H9 (cell line): ENCODE measurements at places on chromosomes 5 and 9.

GRCh38 chr5:179336871-179337795 is 8.1 kb downstream of the ADAMTS2 start:
- H3K4me1 ChIP-seq: no peaks in the 10 kb centered on the region; the same call in 1 of the 2 replicates
- no peak overlapping the region; the same call in 2 of the 3 replicates for H3K4me3 ChIP-seq
- no peak overlapping the region for H3K27ac ChIP-seq
- no peaks in the 10 kb centered on the region for H3K36me3 ChIP-seq

DNA sequence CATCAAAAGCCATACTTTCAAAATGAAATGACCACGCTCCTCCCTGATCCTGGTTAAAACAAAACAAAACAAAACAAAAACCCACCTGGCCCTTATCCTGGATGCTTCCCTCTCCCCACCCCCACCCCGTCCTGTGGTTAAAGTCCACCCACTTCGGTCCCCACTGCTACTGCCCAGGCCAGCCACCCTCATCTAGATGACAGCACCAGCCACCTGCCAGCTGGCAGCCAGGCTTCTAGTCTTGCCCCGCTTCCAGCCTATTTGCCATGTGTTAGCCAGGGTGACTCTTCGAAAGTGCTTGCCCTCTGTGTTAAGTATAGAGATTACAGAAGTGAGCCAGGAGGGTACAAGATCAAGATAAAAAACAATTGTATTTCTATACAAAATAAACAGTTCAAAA is 27.5 kb upstream of the NCS1 start:
- no peaks in the 10 kb centered on the region for H3K36me3 ChIP-seq
- H3K27me3 ChIP-seq: no peaks in the 10 kb centered on the region
- H3K4me1 ChIP-seq: peaks cover 6% of the 10 kb centered on the region; the same call in 1 of the 2 replicates

GRCh38 chr5:168307022-168307421 is 15.6 kb downstream of the WWC1 start:
- H3K4me1 ChIP-seq: peaks cover 1% of the 10 kb centered on the region; the same call in 1 of the 2 replicates
- DNase-seq: no peak
- H3K4me3 ChIP-seq: no peak overlapping the region
- H3K27me3 ChIP-seq: peaks cover 10% of the 10 kb centered on the region; the same call in 1 of the 2 replicates

DNA sequence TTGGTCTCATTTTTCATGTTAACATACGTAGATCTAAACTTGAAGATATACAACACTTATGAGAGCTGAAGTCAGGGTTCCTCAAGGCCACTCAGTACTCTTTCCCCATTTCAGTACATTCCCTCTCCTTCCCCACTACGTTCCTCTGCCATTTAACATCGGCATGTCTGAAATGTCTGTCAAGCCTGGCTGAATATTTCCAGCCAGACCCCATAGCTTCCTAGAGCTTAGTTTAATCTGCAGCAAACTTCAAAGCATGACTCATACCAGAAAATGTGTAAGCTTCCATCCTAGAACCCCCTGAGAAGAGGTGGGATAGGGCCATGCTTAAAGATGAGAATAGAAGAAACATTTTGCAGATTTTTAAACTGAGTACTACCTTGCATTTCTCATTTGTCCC is 6.2 kb downstream of the GZMA start:
- H3K36me3 ChIP-seq: no peaks in the 10 kb centered on the region
- no peaks in the 10 kb centered on the region for H3K27me3 ChIP-seq
- no peak for DNase-seq
- H3K27ac ChIP-seq: no peak overlapping the region

DNA sequence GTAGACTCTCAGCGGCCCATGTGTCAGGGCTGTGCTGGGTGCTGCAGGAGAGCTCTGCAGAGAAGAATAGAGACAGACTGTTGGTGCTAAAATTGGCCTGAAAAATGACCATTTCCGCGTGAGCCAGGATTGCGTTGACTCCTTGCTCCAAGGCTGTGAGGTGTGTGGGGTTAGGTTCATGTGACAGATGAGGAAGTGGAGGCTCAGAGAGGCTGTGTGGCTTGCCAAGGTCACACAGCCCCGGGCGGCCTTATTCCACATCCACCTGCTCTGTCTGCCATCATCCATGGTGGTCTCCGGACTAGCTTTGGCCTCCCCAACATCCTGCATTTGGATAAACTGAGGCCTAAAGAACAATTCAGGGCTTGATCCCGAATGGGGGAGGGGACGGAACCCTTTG is 15.2 kb downstream of the NEK6 start:
- DNase-seq: no peak
- H3K4me1 ChIP-seq: no peaks in the 10 kb centered on the region; the same call in 1 of the 2 replicates
- H3K4me3 ChIP-seq: no peak overlapping the region
- no peaks in the 10 kb centered on the region for H3K36me3 ChIP-seq
- H3K27ac ChIP-seq: no peak overlapping the region
- no peaks in the 10 kb centered on the region for H3K27me3 ChIP-seq

DNA sequence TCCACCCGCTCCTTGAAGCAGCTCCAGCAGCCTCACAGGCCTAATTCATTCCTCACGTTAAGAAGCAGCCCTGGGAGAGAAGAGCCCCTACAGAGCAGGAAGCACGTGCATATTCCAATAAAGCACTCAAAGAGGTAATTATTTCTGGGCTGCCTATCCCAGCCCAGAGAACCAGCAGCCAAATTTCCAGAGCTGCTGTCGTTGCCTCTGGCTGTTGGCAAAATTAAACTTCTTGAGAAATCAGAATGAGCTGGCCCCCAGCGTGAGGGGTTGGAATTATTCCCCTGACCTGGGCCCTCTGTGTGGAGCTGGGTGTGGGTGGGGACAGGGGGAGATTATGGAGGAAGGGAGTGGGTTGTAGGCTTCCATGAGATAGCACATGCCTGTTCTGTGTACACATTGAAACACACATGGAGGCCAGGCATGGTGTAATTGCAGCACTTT is 86.8 kb upstream of the HSPA9 start:
- H3K36me3 ChIP-seq: no peaks in the 10 kb centered on the region; the same call in 2 of the 3 replicates
- peaks cover 3% of the 10 kb centered on the region; the same call in 1 of the 2 replicates for H3K4me1 ChIP-seq
- no peak overlapping the region for H3K27ac ChIP-seq
- H3K27me3 ChIP-seq: no peaks in the 10 kb centered on the region

DNA sequence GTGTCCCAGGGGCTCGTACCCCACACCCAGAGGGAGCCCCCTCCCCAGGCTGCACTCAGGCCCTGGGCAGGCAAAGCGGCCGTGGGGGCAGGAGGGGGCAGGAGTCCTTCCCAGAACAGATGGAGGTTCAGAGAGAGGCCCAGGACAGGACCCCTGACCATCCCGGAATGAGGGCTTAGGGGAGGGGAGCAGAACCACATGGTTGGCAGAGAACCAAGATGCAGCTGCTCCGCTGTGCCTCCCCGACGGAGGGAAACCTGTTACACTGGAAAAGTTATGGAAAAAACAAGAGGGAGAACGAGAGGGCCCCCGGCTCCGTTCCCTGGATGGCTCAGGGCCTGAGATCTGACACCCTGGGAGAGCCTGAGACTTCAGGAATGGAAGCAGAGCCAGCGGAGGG is 22.7 kb downstream of the SLC12A7 start:
- no peaks in the 10 kb centered on the region for H3K4me1 ChIP-seq
- H3K27me3 ChIP-seq: no peaks in the 10 kb centered on the region
- no peak overlapping the region for H3K4me3 ChIP-seq
- H3K36me3 ChIP-seq: peaks cover 51% of the 10 kb centered on the region
- no peak overlapping the region for H3K27ac ChIP-seq
- DNase-seq: no peak

DNA sequence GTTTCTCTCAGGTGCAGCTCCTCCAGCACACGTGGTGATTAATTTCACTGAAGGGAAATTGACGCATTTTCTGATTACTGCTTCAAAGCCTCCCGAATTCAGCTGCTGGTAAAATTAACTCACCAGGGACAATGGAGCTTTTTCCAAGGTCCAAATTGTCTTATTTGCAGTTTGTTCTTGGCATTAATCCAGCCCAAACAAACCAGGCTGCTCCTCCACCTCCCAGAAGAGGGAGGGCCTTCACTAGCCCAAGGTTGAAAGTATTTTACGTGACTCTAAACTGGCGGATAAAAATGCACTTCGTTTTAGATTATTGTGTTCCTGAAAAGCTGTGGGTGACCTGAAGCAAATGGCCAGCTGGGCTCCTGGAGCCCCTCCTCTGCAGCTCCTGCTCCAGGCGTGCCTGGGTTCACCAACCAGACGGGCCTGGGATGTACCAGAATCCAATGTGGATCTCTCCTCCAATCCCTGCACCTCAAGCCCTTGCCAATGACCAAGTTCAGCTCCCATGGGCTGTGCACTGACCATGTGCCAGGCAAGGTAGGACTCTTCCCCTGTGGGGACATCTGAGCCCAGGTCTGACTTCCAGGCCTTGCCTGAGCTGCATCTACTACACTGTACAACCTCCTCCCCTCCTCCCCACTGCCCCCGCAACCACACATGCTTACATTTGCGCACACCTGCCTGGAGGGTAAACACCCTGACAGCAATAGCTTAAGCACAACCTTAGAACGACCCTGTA is 193.4 kb downstream of the CDK5RAP2 start:
- DNase-seq: no peak
- H3K4me3 ChIP-seq: no peak overlapping the region
- H3K4me1 ChIP-seq: no peaks in the 10 kb centered on the region
- H3K27me3 ChIP-seq: no peaks in the 10 kb centered on the region
- no peak overlapping the region for H3K27ac ChIP-seq

DNA sequence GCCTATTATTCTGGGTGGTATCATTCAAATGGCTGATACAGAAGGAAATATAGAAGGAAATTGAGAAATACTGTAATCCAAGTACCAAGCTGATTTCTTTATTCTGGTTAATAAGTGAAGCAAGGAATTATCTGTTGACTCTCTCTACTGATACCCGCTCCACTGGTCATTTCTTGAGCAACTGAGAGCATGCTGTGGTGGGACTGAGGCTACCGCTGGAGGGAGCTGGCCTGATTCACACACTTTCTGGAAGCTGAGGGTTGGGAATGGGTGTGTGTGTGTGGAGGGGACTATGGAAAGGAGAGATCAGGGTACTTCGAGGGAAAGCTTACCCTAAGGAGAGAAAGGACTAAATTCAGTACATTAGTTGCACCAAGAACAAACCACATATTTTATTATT is 104.1 kb downstream of the UGCG start:
- no peaks in the 10 kb centered on the region for H3K36me3 ChIP-seq
- no peak overlapping the region for H3K27ac ChIP-seq
- no peaks in the 10 kb centered on the region for H3K4me1 ChIP-seq
- H3K27me3 ChIP-seq: no peaks in the 10 kb centered on the region
- peak; percentile 49 for DNase-seq
- H3K4me3 ChIP-seq: no peak overlapping the region

- no peaks in the 10 kb centered on the region for H3K36me3 ChIP-seq
- no peak for DNase-seq
- no peaks in the 10 kb centered on the region for H3K27me3 ChIP-seq
Measured at GRCh38 chr5:159067201-159067600, 32.5 kb downstream of the EBF1 start.

DNA sequence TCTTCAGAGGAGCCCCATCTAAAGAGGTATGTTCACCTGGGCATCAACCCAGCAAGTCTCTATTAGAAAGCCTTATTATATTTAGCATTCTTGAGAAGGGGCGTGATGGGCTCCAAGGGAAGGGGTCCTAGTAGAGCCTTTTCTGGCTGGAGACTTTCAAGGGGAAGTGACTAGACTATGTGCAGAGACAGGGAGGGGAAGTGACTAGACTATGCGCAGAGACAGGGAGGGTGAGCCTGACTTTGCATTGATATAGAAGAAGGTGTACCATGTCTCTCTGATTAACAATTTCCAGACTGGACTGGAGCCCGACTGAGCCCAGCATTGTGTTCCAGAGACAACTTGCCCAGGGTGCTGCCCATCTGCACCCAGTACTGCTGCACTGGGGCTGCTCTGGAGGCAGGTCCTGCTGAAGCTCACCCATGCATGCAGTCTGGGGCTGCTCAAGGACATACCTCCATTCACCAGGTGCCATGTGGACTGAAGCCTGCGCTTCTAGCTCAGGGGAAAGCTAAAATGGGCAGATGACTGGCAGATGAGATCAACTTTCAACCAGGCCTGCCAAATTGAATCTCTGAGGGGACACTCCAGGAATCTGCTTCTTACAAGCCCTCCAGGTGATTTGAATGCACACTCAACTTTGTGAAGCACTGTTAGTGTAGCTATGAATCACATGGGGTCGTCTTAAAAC is 83.0 kb upstream of the GNA14 start:
- peaks cover 26% of the 10 kb centered on the region for H3K36me3 ChIP-seq
- no peak overlapping the region for H3K4me3 ChIP-seq
- peaks cover 5% of the 10 kb centered on the region for H3K4me1 ChIP-seq

DNA sequence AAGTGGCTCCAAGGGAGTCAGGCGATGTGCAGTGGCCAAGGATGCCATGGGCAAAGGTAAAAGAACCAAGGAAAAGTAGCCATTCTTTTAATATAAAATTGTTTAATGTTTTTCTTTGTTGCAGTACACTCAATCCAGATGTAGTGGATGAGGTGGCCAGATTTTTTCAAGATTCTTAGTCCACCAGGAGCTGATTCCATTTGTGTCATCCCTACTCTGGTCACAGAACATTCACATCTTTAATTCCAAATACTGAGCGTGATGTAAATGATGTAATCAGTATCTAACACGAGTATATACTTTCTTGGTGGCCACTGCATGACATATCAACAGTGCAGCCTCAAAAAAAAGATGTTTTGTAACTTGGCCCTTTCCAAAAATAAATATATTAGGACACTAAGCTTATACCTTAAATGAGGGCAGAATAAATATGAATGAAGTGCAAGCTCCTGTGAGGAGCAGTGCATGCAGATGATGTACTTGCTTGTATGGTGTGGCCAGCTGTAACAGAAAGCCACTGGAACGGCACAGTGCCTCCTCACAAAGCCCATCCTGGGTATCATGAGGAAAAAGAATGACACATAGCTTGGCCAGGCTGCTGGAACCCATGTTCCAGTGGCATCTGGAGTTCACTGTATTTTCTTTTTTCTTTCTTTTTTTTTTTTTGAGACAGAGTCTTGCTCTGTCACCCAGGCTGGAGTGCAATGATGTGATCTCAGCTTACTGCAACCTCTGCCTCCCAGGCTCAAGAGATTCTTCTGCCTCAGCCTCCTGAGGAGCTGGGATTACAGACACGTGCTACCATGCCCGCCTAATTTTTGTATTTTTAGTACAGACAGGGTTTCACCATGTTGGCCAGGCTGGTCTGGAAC is 6.5 kb upstream of the SPATA24 start:
- H3K4me3 ChIP-seq: no peak overlapping the region
- no peaks in the 10 kb centered on the region for H3K27me3 ChIP-seq
- no peak overlapping the region for H3K27ac ChIP-seq
- DNase-seq: no peak
- peaks cover 12% of the 10 kb centered on the region for H3K36me3 ChIP-seq
- H3K4me1 ChIP-seq: no peaks in the 10 kb centered on the region

GRCh38 chr9:87322840-87323635 is 174.6 kb upstream of the DAPK1 start:
- DNase-seq: no peak
- H3K4me3 ChIP-seq: no peak overlapping the region
- no peak overlapping the region for H3K27ac ChIP-seq

GRCh38 chr9:100498592-100498991 is 25.6 kb downstream of the TMEFF1 start:
- H3K27ac ChIP-seq: no peak overlapping the region
- H3K36me3 ChIP-seq: peaks cover 21% of the 10 kb centered on the region
- H3K4me1 ChIP-seq: peaks cover 2% of the 10 kb centered on the region
- no peak for DNase-seq
- no peaks in the 10 kb centered on the region for H3K27me3 ChIP-seq

DNA sequence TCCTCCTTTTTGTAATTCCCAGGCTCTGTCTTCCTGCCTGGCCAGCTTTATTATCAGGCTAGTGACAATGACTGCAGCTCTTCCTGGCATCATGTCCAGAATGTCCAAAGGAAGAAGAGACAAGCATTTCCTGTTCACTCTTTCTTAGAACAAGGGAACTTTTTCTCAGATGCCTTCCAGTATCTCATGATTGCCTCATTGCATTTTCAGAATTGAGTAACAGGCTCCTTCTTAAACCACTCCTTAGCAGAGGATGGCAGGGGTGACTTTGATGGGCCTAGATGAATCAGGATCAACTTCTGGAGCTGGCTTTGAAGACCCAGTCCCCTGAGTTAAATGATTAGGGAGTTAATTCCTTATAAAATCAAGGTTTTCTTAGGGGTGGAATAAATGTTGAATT is 92.9 kb upstream of the RASGRF2 start:
- no peak for DNase-seq
- H3K4me1 ChIP-seq: no peaks in the 10 kb centered on the region
- H3K27me3 ChIP-seq: no peaks in the 10 kb centered on the region
